ENCODE measurements at places on chromosomes 11 and 22.

DNA sequence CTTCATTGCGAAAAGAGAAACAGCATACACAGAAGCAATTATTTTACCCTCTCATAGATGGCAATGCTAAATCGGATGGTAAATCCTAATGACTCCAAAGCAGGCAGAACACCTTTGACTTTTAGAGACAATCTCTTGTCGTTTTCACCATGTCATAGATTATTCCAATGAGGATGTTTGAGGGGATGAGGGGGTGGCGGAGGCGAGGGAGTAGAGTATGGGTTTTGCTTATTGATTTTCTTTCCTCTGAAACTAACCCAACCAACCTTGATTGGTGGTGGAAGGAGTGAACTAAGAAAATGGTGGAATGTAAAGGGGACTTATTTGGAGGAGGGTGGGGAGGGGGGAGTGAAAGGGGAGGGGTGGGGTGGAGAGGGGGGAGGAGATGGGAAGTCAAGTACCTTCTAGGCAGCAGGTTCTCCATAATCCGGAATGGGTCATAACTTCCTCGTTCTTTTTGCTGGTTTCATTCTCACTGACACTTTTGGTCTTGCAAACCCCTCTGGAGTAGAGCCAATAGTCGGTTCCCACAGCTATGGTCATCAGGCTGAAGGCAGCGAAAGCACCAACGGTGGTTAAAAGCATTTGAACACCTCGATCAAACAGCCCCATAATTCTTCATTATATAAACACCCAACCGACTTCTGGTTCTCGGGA lies 1.5 kb downstream of the CACNG2 start:
- no peak for DNase-seq

DNA sequence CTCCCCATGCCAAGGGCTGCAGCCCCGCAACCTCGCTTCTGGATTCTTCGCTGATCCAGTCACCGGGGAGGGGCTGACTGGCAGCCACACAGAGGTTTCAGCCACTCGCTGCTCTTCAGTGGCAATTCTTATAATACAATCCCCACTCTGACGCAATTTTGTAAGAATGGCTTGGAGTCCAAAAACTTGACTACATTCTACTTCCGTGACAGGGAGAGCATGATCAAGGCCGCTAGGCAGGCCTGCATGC lies 14.9 kb downstream of the PPM1F start:
- DNase-seq = no peak

- DNase-seq = no peak
Measured at GRCh38 chr22:38742176-38742942, 13.4 kb downstream of the SUN2 start.

DNA sequence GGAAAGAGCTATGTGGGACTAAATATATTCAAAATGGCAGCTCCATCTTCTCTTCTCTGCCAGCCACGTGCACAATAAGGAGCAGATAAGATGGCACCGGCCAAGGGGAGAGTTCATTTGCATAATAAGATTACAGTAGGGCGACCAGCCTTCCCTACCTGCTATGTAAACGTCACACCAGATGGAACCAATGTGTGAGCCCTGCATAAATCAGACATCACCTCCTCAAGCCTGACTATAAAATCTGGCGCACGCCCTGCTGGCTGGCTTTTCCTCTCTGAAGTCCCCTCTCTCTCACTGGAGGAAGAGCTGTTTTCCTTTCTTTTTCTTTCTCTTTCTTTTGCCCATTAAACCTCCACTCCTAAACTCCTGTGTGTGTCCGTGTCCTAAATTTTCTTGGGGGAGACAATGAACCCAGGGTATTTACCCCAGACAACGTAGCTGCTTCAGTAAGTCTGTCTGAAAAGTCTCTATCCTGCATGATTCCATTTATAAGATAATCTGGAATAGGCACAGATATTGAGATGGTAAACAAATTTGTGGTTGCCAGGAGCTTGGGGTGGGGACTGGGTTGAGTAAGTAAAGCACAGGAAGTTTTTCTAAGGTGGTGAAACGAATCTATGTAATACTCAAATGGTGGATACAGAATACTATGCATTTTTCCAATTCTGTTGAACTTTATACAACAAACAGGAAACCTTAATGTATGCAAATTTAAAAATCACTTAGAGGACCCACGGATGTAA lies 670.0 kb upstream of the KIRREL3 start:
- no peak for DNase-seq

- no peak for DNase-seq
Measured at GRCh38 chr11:87440076-87440770, 402.5 kb downstream of the TMEM135 start.

- DNase-seq = no peak
Measured at GRCh38 chr11:121514432-121515334, 61.9 kb upstream of the SORL1-AS1 start.

GRCh38 chr11:2305140-2305778 lies 3.4 kb downstream of the TSPAN32 start:
- DNase-seq = peak; percentile 86

DNA sequence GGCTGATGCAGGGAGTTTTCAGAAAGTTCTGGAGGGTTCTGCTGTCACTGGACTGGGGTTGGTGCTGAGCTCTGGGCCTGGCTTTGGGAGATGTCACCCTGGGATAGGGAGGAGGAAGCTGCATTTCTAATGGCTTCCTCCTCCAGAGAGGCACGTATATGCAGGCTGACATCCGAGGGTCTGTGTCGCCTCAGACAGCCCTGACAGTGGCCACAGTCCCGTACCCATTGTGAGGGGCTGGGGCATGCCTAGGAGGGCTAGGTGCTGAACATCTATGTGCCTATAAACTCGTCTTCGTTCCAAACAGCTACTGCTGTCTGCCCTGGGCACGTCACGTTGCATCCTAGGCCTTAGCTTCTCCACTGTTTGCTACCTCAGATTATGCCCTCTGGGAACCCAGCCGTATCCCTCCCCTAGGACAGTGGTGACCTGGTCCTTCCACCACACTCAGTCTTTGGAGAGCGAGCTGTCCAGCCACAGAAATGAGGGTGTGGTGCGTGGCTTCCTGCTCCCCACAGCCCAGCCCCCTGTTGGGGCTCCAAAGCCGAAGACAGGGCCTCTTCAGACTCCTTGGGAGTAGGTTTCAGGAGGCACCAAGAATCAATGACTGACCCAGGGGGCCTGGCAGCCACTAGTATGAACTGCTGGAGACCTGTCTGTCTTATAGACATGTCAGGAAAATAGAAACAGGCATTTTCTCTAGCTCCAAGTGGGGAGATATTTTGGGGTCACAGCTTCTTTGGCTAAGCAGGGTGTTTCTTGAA lies 26.4 kb downstream of the ADAMTS15 start:
- DNase-seq = no peak

All from T-helper 9 cell (primary cell).